ENCODE measurements at places on chromosomes 1 and 21.

DNA sequence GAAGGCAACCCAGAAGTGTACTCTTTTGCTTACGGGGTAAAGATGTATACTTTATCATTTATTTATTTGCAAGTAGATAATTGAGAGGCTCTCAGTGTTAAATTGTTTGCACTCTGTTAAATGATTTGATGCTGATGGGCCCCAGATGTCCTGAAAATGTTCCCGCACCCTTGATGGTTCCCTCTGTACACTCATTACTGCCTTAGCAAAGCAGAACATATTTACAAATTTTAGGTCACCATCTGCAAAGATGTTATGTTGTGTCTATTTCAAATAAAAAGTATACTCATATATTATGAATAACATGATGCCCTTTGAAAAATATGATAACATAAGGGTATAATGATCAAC, 240.5 kb upstream of the SNX7 start:
- DNase-seq, result no peak

- DNase-seq, result peak; percentile 90
Measured at GRCh38 chr1:244353551-244354091, 98.1 kb downstream of the ADSS2 start.

- DNase-seq, result no peak
Measured at GRCh38 chr1:30912224-30912623, 3.7 kb upstream of the SDC3 start.

GRCh38 chr1:65476327-65476726, 55.9 kb downstream of the LEPR start:
- no peak for DNase-seq

DNA sequence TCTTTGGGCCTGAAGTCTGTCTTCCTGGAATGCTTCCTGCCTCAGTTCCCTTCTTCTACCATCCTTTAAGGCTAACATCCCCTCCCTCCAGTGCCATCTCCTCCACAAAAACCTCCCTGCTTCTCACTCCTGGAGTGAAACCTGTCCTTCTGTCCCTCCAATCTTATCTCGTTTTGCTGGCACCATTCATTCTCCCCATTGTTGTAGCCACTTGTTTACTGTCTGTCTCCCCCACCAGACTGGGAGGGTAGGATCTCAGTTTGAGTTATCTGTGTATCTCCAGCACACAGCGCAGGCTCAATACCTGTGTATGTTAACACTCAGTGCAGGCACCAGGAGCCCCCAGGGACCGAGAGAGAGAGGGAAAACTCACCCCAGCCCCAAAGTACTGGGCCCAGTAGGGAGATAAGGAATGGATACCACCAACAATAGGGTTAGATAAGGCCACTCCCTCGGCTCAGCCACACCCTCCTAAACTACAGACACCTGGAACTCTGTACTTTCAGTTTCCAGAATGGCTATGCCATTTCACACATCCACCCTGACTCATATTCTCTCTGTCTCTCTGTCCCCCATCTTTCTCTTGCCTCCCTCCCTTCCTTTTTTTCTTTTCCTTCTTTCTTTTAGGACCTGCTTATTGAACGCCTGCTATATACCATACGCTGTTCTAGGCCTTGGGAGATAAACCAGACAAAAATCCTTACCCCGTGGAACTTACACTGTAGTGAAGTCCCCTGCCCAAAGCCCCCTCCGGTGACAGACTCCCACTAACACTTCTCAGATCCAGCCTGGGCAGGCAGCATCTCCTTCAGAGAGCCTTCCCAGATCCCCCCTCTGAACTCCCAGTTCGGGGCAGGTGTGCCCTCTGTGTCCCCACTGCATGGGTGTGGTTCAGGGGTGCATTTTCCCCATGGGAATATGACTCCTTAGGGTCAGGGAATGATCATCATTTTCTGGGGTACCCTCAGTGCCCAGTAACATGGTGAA, 3.3 kb upstream of the SSBP3 start:
- DNase-seq, result no peak

DNA sequence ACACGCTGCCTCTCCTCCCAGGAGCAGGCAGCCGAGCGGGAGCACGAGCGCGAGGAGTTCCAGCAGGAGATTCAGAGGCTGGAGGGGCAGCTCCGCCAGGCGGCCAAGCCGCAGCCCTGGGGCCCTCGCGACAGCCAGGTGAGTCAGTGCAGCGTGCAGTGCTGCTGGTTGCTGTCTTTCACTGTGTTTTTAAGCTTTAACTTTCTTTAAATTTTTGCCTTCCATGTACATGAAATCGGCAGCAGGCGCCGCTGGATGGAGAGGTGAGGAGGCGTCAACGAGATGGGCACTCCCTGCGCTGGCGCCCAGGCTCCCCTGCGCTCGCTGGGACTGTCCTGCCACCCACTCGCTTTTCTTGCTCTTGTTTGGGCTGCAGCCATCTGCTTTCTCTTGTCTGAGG, 60.7 kb upstream of the DIP2A start:
- DNase-seq, result no peak

- no peak for DNase-seq
Measured at GRCh38 chr1:112478314-112478713, 30.5 kb upstream of the WNT2B start.

DNA sequence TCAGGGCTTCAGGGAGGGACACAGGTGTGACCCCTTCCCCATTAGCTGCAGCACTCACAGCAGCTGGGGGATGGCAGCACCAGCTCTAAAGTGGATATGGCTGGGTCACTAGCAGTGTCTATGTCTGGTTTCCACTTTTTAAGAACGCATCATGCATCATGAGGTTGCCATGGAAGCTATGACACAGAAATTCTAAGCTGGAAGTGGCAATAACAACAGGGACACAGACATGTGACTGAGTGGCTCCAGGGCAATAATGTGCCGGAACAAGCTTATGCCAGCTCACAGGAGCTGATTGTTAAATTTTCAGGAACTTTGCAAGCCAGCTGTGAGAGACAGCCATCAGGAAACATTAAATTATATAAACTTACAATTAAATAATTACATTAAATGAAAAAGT, 51.2 kb upstream of the NFASC start:
- no peak for DNase-seq

GRCh38 chr1:74427681-74428080, 84.7 kb downstream of the LRRC53 start:
- DNase-seq, result peak; percentile 38

- DNase-seq, result no peak
Measured at GRCh38 chr1:219813294-219813693, 115.1 kb downstream of the SLC30A10 start.

DNA sequence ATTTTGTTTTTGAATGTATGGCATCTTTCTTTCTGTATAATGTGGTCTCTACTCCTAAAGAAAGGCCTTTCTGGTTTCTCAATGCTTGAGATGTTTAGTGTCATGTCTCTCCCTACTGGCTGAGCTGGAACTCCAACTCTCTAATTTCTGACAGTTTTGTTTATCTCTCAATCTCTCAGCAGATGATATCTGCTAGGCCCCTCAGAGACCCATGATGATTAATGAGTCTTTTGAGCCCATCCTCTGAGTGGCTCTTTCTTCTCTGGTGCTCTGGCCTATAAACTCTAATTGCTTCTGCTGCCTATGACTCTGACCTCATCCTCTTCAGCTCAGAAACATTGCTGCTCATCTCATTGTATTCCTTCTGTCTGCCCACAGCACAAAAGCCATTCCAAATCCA, 46.6 kb downstream of the CRB1 start:
- DNase-seq, result no peak

DNA sequence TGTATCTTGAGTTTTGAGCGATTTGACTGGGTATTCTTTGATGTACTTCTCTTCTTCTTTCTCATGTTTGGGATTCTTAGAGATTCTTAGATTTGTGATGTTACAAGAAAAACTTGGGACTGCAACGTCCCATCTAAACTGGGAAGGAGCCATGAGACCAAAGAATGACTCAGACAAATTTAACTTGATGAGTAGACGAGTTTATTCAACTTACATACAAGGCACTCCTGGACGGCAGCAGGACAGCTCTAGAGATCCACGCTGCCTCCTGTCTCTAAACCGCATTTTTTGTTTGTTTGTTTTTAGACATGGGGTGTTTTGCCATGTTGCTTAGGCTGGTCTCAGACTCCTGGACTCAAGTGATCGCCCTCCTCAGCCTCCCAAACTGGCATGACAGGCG, 137.1 kb downstream of the PIK3R3 start:
- no peak for DNase-seq
